ENCODE measurements at places on chromosomes 11 and 22. TPM values are rescaled to one million over a fixed set of nuclear protein-coding genes. Genes with fewer than 3 reads are reported as not detected.

- no peaks in the 10 kb centered on the region for H3K36me3 ChIP-seq
- H3K27ac ChIP-seq: no peak overlapping the region
- H3K27me3 ChIP-seq: no peaks in the 10 kb centered on the region
- no peaks in the 10 kb centered on the region for H3K4me1 ChIP-seq
These were observed 8.2 kb downstream of the TMPRSS5 start for GRCh38 chr11:113697756-113698407.

DNA sequence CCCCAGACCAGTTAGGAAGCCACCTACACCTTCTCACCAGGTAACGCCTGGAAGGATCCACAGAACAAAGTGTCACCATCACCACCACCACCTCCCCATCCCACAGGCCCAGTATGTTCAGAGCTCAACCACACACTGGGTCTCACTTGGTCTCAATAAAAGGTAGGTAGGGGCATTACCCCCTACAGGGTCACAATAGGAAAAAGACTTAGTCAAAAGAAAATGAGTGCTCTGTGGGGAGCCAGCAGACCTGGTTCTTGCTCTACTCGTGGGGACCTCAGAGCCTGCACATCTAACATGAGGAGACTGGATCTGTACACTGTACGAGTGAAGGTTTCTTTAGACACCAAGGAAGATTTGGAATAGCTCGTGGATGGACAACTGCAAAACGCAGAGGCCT is 49.3 kb downstream of the HIRA start:
- H3K4me3 ChIP-seq: no peak overlapping the region
- H3K27ac ChIP-seq: no peak overlapping the region
- no peaks in the 10 kb centered on the region for H3K27me3 ChIP-seq
- no peak for DNase-seq

- H3K27ac ChIP-seq: no peak overlapping the region
- peaks cover 13% of the 10 kb centered on the region for H3K4me1 ChIP-seq
- H3K4me3 ChIP-seq: no peak overlapping the region
- DNase-seq: no peak
These were observed 78.3 kb downstream of the EMSY start for GRCh38 chr11:76523147-76523546.

DNA sequence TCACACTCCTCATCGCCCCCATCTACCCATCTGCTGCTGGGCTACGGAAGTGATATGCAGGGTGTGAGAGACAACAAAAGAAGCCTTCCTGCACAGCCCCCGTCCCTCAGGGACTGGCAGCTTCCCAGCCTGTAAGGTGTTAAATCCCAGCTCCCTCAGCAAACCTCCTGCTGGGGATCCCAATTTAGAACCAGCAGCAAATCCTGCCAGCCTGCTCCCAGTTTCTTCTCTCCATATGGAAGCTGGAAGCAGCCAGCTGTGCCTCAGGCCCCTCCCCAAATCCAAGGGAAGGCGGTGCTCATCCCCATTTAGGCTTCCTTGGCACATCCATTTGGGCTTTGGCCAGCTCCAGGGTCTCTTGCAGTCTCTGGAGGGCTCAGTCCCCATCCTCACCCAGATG is 47.5 kb downstream of the PAMR1 start:
- peaks cover 4% of the 10 kb centered on the region for H3K4me1 ChIP-seq
- H3K4me3 ChIP-seq: no peak overlapping the region
- no peaks in the 10 kb centered on the region for H3K27me3 ChIP-seq

DNA sequence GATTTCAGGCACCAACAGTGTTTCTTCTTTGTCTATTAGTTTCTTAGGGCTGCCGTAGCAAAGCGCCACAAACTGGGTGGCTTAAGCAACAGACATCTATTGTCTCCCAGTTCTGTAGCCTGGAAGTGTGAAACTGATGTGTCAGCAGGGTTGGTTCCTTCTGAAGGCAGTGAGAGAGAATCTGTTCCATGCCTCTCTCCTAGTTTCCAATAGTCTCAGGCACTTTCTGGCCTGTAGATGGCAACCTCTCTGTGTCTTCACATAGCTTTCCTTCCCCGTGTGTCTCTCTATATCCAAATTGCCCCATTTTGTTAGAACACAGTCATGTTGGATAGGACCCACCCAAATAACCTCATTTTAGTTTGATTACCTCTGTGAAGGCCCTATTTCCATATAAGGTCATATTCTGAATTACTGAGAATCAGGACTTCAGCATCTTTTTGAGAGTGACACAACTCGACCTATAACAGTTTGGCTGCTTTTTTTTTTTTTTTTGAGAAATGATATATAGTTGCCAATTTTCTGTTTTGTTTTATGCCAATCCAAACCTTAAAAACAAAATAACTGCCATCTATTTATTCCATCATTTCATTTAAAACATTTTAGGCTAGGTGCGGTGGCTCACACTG is 108.2 kb downstream of the SLC36A4 start:
- H3K27ac ChIP-seq: no peak overlapping the region
- H3K27me3 ChIP-seq: no peaks in the 10 kb centered on the region
- H3K4me3 ChIP-seq: no peak overlapping the region

GRCh38 chr11:128172046-128172878 is 415.1 kb downstream of the ETS1 start:
- peak; percentile 88 for DNase-seq
- H3K27ac ChIP-seq: no peak overlapping the region
- no peaks in the 10 kb centered on the region for H3K27me3 ChIP-seq
- H3K4me1 ChIP-seq: no peaks in the 10 kb centered on the region

GRCh38 chr11:31651208-31651607 is 141.6 kb downstream of the ELP4 start:
- H3K27ac ChIP-seq: no peak overlapping the region
- no peaks in the 10 kb centered on the region for H3K27me3 ChIP-seq
- DNase-seq: no peak
- no peak overlapping the region for H3K4me3 ChIP-seq

DNA sequence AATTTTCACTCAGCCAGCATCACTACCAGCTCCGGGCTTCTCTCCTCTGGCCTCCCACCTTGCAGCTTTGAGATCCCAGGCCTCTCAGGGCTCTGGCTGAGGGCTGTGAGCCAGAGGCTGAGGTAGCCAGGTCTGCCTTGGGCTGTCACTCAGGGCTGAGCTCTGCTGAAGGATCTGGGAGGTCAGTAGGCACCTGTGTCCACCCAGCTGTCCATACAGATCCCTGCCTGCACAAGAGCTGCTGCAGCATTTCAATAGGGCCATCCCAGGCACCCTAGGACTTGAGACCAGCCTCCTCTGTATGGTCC is 12.6 kb downstream of the KCNQ1OT1 start:
- H3K27me3 ChIP-seq: no peaks in the 10 kb centered on the region
- no peak for DNase-seq
- no peaks in the 10 kb centered on the region for H3K4me1 ChIP-seq
- H3K36me3 ChIP-seq: no peaks in the 10 kb centered on the region

DNA sequence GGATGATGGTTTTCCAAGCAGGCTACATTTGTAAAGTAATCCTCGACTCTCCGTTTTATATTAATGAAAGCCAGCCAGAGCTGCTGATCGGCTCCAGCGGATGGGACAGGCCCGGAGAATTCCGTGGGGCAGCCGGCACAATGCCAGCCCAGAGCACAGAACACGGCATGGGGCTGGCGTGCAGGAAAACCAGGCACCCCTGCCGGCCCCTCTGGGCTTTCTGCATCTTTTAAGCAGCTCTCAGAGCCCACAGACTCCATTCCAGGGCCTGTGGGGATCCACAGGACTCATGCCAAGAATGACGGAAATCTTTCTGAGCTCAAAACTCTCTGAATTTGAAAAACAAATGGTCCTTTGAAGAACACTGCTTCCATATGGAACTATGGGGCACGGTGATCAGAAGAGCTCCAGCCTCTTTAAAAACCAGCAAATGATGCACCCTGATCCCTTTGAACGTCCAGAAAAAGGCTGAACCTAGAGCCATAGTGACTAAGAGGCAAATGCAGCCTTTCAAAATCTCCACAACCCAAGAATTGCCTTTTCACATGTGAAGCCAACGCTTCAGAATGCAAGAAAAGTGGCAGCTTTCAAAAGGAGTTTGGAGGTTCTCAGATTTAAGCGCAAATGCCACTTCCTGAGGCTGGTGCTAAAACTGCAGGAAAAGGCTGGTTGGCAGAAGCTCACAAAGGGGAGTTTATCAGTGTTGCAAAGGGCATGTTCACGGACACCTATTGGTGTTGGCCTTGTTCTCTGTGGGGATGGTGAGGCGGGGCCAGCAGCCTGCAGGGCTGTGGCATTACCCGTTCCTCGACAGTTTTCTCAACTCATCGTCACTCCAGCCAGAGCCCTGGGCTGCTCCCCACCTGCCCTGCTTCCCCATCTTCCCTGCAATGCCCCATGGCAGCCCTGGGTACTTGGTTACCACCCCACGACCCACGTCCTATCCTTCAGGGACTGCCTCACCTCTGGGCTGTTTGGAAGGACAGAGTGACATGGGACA is 212.5 kb downstream of the CTTN start:
- no peak overlapping the region for H3K4me3 ChIP-seq
- H3K27ac ChIP-seq: no peak overlapping the region
- no peaks in the 10 kb centered on the region for H3K4me1 ChIP-seq

- no peak overlapping the region for H3K4me3 ChIP-seq
- no peaks in the 10 kb centered on the region for H3K4me1 ChIP-seq
- no peak for DNase-seq
- no peaks in the 10 kb centered on the region for H3K27me3 ChIP-seq
- H3K27ac ChIP-seq: no peak overlapping the region
These were observed 258.3 kb downstream of the LRRC4C start for GRCh38 chr11:41201156-41201555.

GRCh38 chr11:101296896-101297295 is 167.3 kb upstream of the PGR start:
- no peaks in the 10 kb centered on the region for H3K4me1 ChIP-seq
- H3K27ac ChIP-seq: no peak overlapping the region
- no peaks in the 10 kb centered on the region for H3K36me3 ChIP-seq
- no peak overlapping the region for H3K4me3 ChIP-seq
- H3K27me3 ChIP-seq: no peaks in the 10 kb centered on the region

DNA sequence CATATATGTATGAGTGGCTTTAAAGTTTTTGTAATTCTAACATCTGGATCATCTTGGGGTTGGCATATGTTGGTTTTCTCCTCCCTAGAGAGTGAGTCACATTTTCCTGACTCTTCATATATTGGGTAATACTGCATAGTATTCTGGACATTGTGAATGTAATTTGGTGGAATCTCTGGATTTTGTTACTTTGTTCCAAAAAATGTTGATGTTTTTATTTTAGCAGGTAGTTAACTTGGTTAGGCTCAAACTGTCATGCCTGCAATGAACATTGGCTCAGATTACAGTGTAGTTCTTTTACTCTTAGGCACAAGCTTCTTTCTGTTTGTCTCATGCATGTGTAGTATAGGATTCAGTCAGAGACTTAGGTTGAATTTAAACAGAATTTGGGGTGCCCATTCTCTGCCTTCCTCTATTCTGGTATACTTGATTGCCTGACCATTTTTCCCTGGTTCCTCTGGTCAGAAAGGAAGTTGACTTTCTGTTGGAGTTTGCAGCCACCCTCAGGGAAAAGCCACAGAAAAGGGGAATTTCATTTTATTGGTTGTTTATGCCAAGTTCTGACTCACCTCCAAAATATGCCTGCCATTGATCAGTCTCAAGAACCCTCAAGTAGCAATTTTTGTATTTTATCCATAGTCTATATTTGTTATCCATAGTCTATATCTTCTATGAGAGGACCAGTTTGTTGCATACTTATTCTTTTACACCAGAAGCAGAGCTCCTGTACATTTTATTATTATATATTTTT is 151.7 kb downstream of the UVRAG start:
- DNase-seq: no peak
- H3K4me3 ChIP-seq: no peak overlapping the region
- H3K27ac ChIP-seq: no peak overlapping the region

- H3K27ac ChIP-seq: no peak overlapping the region
- peaks cover 50% of the 10 kb centered on the region for H3K4me1 ChIP-seq
- no peaks in the 10 kb centered on the region for H3K36me3 ChIP-seq
- H3K27me3 ChIP-seq: no peaks in the 10 kb centered on the region
These were observed 164.6 kb downstream of the ETS1 start for GRCh38 chr11:128422576-128423370.

DNA sequence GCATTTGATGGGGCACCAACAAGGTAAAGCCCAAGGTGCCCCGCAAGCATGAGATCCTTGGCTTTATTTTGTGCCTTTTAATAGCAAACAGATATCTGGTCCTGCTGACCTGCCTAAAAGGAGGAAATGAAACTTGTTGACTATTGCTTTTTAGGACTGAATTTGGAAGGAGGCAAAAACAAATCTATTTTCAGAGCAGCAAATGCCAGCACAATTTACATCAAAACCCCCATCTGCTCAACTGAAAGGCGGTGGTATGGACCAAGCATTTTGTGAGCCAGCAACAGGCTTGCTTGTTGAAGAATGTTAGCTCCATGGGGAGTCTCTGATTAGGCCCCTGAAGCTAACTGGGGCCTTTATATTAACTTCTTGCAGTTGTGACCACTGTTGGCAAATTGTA is 192.6 kb upstream of the E2F8 start:
- H3K4me3 ChIP-seq: no peak overlapping the region
- no peaks in the 10 kb centered on the region for H3K4me1 ChIP-seq
- DNase-seq: no peak
- H3K27me3 ChIP-seq: peaks cover 15% of the 10 kb centered on the region

DNA sequence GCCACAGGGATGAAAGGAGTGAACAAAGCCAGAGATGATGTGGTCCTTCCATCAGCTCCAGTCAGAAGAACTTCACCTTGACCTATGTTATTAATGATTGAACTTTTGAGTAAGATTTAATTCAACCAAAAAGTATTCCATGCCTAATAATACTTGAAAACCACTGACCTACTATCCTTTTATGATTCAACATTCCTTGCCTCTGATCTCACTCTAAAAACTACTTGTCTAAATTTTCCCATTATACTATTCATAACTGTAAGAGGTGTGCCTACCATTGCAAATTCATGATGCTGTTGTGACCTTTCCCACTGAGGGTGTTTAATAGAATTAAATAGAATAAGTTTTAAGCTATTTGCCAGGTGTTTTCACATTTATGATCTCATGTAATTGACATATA is 164.7 kb upstream of the GUCY1A2 start:
- no peak for DNase-seq
- H3K4me3 ChIP-seq: no peak overlapping the region
- H3K4me1 ChIP-seq: no peaks in the 10 kb centered on the region

DNA sequence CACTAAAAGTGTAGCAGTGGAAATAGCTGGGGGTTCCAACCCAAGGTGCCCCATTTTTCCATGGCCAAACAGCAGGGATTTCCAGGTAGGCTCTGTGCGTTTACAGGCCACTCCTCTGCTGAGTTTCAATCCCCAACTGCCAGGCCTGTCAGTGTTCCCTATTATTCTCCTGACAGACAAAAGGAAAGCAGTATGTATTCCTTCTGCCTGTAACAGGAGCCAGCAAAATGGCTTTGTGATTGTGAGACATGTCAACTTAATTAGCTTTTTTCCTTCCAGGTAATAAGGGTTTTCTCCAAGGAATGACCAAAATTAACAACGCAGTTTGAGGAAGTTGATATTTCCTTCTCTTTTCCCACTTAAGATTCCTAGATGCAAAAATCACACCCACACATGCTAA is 277.1 kb upstream of the MPPED2 start:
- H3K36me3 ChIP-seq: no peaks in the 10 kb centered on the region
- no peaks in the 10 kb centered on the region for H3K4me1 ChIP-seq
- no peak for DNase-seq
- H3K27me3 ChIP-seq: no peaks in the 10 kb centered on the region
- H3K4me3 ChIP-seq: no peak overlapping the region

The CYP2D6 gene
- total RNA-seq: 1.7 TPM

The DEAF1 gene
- 84.5 TPM for total RNA-seq

The OR4A16 gene
- not detected for total RNA-seq

The SLC1A2 gene
- 0.80 TPM for total RNA-seq

The EP300 gene
- 99.4 TPM for total RNA-seq

The BAIAP2L2 gene
- 106 TPM for total RNA-seq

The ACCS gene
- 17.6 TPM for total RNA-seq

The DENND6B gene
- total RNA-seq: 4.9 TPM

The SYT13 gene
- 24.7 TPM for total RNA-seq
